Activated naive CD8-positive, alpha-beta T cell treated with anti-CD3 and anti-CD28 coated beads, Interleukin-2, amount 10 ng/mL, durations not matched to agents 7 days and 5 days (primary cell): ENCODE measurements at places on chromosomes 7 and 10.

- H3K4me1 ChIP-seq: peaks cover 14% of the 10 kb centered on the region
- no peaks in the 10 kb centered on the region for H3K36me3 ChIP-seq
- H3K27ac ChIP-seq: no peak overlapping the region
- no peak for DNase-seq
- no peak overlapping the region for H3K4me3 ChIP-seq
These were observed 83.1 kb upstream of the MPP7 start for GRCh38 chr10:28385748-28386502.

GRCh38 chr10:61760943-61761824 lies 98.5 kb downstream of the CABCOCO1 start:
- peaks cover 8% of the 10 kb centered on the region for H3K4me1 ChIP-seq
- DNase-seq: no peak
- no peak overlapping the region for H3K4me3 ChIP-seq
- H3K27ac ChIP-seq: no peak overlapping the region
- no peaks in the 10 kb centered on the region for H3K36me3 ChIP-seq

GRCh38 chr7:151768805-151769187 lies 108.1 kb downstream of the PRKAG2 start:
- peaks cover 37% of the 10 kb centered on the region for H3K36me3 ChIP-seq
- no peaks in the 10 kb centered on the region for H3K27me3 ChIP-seq
- H3K4me1 ChIP-seq: peaks cover 45% of the 10 kb centered on the region
- peak overlapping the region; percentile 81 for H3K4me3 ChIP-seq
- peak; percentile 60 for DNase-seq

- H3K27me3 ChIP-seq: no peaks in the 10 kb centered on the region
- H3K27ac ChIP-seq: no peak overlapping the region
- DNase-seq: no peak
- H3K36me3 ChIP-seq: no peaks in the 10 kb centered on the region
- no peaks in the 10 kb centered on the region for H3K4me1 ChIP-seq
These were observed 35.1 kb downstream of the BET1 start for GRCh38 chr7:93968911-93969620.

- H3K36me3 ChIP-seq: no peaks in the 10 kb centered on the region
- DNase-seq: no peak
- no peak overlapping the region for H3K4me3 ChIP-seq
- H3K27ac ChIP-seq: no peak overlapping the region
These were observed 512.0 kb downstream of the TCERG1L start for GRCh38 chr10:130799532-130799931.

DNA sequence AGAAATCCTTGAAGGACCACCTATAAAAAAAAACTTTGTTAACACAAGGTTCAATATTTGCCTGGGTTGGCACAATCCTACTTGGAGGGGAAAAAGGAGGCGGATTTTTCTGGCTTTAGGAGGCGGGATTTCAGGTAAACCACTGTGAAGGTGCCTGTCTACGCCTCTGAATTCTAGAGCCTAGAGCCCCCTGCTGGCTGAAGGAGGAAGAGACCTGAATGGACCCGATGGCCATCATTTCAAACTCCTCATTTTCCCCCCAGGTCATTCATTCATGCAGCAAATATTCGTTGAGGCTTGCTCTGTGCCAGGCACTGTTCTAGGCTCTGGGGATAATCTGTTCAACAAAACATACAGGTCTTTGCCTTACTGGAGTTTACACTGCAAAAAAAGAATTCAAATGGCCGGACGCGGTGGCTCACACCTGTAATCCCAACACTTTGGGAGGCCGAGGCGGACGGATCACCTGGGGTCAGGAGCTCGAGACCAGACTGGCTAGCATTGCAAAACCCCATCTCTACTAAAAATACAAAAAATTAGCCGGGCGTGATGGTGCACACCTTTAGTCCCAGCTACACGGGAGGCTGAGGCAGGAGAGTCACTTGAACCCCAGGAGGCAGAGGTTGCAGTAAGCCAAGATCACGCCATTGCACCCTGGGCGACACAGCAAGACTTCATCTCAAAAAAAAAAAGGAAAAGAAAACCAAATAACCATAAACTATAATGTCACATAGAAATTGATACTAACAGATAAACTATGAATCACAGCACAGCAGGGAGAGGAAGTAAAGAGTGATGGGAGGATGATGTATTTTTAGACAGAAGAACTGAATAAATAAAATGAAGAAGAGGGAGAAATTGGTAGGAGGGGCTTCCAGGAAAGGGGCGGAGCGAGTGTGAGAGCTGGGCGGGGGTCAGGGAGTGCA lies 90.1 kb upstream of the NFE2L3 start:
- peak; percentile 60 for DNase-seq
- no peaks in the 10 kb centered on the region for H3K36me3 ChIP-seq
- H3K27ac ChIP-seq: no peak overlapping the region
- peaks cover 30% of the 10 kb centered on the region for H3K27me3 ChIP-seq
- H3K4me1 ChIP-seq: peaks cover 9% of the 10 kb centered on the region
- no peak overlapping the region for H3K4me3 ChIP-seq

DNA sequence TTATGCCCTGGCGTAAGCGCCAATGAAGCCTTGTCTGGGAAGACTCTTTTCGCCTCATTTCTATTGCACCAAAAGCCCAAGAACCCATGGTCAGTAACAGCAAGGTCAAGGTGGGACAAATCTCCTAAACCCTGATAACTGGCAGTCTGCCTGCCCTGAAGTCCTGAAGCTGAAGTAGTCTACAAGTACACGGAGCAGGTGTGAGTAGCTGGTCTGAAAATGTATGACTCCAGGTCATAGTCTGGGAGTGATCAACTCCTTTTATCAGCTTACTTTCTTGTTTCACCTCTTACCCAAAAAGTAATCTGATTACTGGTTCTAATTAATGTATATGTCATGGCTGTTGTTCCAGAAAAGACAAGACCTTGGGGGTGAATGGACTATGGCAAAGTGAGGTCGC lies 107.3 kb upstream of the EFCAB10 start:
- H3K4me1 ChIP-seq: peaks cover 22% of the 10 kb centered on the region
- no peak overlapping the region for H3K27ac ChIP-seq
- no peaks in the 10 kb centered on the region for H3K36me3 ChIP-seq
- peaks cover 4% of the 10 kb centered on the region for H3K27me3 ChIP-seq

- H3K36me3 ChIP-seq: no peaks in the 10 kb centered on the region
- peak; percentile 85 for DNase-seq
- peaks cover 46% of the 10 kb centered on the region for H3K27me3 ChIP-seq
- H3K27ac ChIP-seq: no peak overlapping the region
These were observed 3.3 kb upstream of the SHH start for GRCh38 chr7:155815332-155816191.

GRCh38 chr7:124130-124949 lies 68.0 kb upstream of the FAM20C start:
- no peak for DNase-seq
- no peak overlapping the region for H3K27ac ChIP-seq
- no peaks in the 10 kb centered on the region for H3K27me3 ChIP-seq
- H3K4me3 ChIP-seq: no peak overlapping the region
- no peaks in the 10 kb centered on the region for H3K4me1 ChIP-seq

DNA sequence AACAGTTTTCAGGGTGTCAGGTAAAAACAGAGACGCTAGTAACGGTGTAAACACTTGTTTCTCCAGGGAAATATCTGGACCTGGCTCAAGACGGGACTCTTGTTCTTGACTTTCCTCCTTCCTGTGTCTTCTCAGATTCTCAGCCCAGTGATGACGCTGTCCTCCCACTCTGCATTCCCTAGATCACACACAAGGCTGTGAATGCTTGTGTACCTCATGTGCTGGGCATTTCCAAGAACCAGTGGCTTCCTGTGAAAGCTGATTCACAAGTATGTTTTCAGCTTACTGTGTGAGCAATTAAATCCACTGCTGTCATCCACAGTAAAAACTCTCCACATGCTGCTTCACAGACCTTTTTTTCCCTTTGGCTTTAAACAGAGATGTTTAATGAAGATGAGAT lies 193.8 kb upstream of the DPP6 start:
- no peaks in the 10 kb centered on the region for H3K36me3 ChIP-seq
- no peak for DNase-seq
- no peak overlapping the region for H3K4me3 ChIP-seq

DNA sequence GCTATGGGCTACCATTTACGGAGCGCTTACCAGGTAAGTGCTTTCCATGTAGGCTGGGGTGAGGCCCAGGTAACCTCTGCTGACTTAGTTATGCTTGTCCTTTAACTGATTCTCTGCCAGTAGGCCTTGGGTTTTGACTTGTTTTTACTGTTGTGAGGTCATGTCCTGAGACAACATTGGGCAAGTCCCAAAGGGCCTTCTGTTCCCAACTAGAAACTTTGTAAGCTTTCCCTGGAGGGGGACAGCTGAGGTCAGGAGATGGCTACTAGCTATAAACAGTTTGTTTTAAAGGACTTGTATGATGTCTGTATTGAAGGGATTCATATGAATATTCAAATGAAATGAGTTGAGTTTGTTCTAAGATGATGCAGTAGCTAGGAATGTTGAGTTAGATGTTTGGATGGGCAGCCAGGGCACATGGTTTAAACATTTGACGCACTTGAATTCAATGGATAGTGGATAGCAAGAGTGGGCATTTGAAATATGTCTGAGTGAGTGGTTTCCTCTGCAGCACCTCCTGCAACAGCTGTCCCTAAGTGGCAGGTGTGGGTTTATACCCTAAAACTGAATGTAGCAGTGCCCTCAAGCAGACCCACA lies 10.0 kb upstream of the SGPL1 start:
- peaks cover 32% of the 10 kb centered on the region for H3K27me3 ChIP-seq
- no peak overlapping the region for H3K4me3 ChIP-seq
- no peaks in the 10 kb centered on the region for H3K36me3 ChIP-seq
- DNase-seq: no peak
